ENCODE measurements at places on chromosomes 7 and 10. TPM values are rescaled to one million over a fixed set of nuclear protein-coding genes. Genes with fewer than 3 reads are reported as not detected.

Gene BLNK
- total RNA-seq: not detected

Gene C10orf62
- total RNA-seq: not detected

Gene RHOBTB1
- 9.2 TPM for total RNA-seq

Gene GNAT3
- total RNA-seq: not detected

Gene SPDYE6
- not detected for total RNA-seq

Gene OR6V1
- not detected for total RNA-seq

Gene TAS2R5
- 0.47 TPM for total RNA-seq

Gene PWWP2B
- 8.1 TPM for total RNA-seq

Gene CARD11
- total RNA-seq: 0.70 TPM

Gene CADPS2
- 14.2 TPM for total RNA-seq

Gene GIMAP5
- total RNA-seq: not detected

Gene PLXDC2
- 10.6 TPM for total RNA-seq

Gene AKR1C8
- total RNA-seq: not detected

Gene GOLGA7B
- total RNA-seq: not detected

Gene VOPP1
- 38.0 TPM for total RNA-seq

Gene SPDYE18
- not detected for total RNA-seq

Gene ITPRID1
- total RNA-seq: not detected

Gene GPR146
- total RNA-seq: 18.6 TPM

Gene PMS2
- total RNA-seq: 16.7 TPM

Gene PAPSS2
- total RNA-seq: 124 TPM

Gene LOXL4
- 12.5 TPM for total RNA-seq

Gene SLC16A12
- 16.1 TPM for total RNA-seq

Gene DDIT4
- 427 TPM for total RNA-seq

Gene GIMAP7
- not detected for total RNA-seq

Gene ZCCHC24
- total RNA-seq: 80.3 TPM

Gene TRA2A
- 9.4 TPM for total RNA-seq
